ENCODE measurements at places on chromosomes 16 and 17. TPM values are rescaled to one million over a fixed set of nuclear protein-coding genes. Genes with fewer than 3 reads are reported as not detected.
A peak's percentile ranks its signal among the peaks of the same experiment; 100 is the strongest.

KRT39 gene
- total RNA-seq, result not detected

- H3K4me3 ChIP-seq, result no peak overlapping the region
- no peaks in the 10 kb centered on the region for H3K4me1 ChIP-seq
- no peak overlapping the region for H3K27ac ChIP-seq
- H3K27me3 ChIP-seq, result no peaks in the 10 kb centered on the region
- no peak for DNase-seq
These were observed 81.7 kb downstream of the GOSR1 start for GRCh38 chr17:30558686-30559545.

CD300C gene
- total RNA-seq, result 0.41 TPM

ABCA9 gene
- 0.03 TPM for total RNA-seq

GRCh38 chr17:52647411-52647810 is 488.9 kb upstream of the CA10 start:
- H3K4me1 ChIP-seq, result no peaks in the 10 kb centered on the region
- DNase-seq, result no peak
- H3K4me3 ChIP-seq, result no peak overlapping the region
- H3K27me3 ChIP-seq, result no peaks in the 10 kb centered on the region
- H3K27ac ChIP-seq, result no peak overlapping the region
- H3K36me3 ChIP-seq, result no peaks in the 10 kb centered on the region

DNA sequence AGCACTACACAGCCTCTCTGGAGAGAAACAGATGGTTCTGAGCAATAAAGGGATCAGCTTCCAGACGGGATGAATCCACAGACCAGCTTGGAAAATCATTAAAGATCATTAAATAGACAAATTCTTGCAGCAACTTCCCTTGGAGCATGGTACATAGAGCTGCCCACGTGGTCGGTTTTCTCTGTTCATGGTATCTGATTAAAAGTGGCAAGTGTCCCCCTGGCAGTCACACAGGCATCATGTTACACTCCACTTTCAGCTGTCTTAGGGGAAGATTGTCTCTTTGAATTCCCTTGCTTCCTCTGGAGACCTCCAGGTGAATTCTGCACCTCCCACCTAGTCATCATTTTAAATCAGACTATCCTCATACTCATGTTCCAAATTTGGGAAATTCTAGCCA is 92.2 kb upstream of the CACNG3 start:
- H3K27ac ChIP-seq, result no peak overlapping the region
- no peak for DNase-seq
- H3K4me3 ChIP-seq, result no peak overlapping the region
- H3K4me1 ChIP-seq, result no peaks in the 10 kb centered on the region

GRCh38 chr17:77349976-77350830 is 209.4 kb downstream of the SEC14L1 start:
- H3K36me3 ChIP-seq, result no peaks in the 10 kb centered on the region
- no peak for DNase-seq
- peaks cover 38% of the 10 kb centered on the region for H3K4me1 ChIP-seq
- H3K27me3 ChIP-seq, result no peaks in the 10 kb centered on the region
- no peak overlapping the region for H3K4me3 ChIP-seq

DNA sequence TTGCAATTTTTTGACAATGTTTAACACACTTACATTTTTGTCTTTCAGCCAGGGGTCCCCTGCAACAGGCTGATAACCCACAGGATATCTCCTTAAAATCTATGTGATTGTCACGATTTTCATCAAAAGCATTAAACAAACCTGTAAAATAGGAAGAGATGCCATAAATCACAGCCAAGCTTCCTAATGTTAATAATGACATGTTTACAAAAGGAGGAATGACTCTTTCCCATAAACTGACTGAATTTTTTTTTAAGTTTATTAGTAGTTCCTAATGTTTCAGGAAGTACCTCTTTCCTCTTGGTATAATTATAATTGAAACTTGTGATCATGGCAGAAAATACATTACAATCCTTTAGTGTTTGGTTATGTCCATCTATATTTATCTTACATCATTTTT is 119.6 kb downstream of the CA4 start:
- H3K27me3 ChIP-seq, result no peaks in the 10 kb centered on the region
- no peak overlapping the region for H3K27ac ChIP-seq
- peaks cover 19% of the 10 kb centered on the region for H3K36me3 ChIP-seq

- DNase-seq, result no peak
- H3K27me3 ChIP-seq, result no peaks in the 10 kb centered on the region
- no peaks in the 10 kb centered on the region for H3K36me3 ChIP-seq
- no peak overlapping the region for H3K4me3 ChIP-seq
- no peak overlapping the region for H3K27ac ChIP-seq
These were observed 920.3 kb upstream of the GOT2 start for GRCh38 chr16:59654455-59654854.

DNA sequence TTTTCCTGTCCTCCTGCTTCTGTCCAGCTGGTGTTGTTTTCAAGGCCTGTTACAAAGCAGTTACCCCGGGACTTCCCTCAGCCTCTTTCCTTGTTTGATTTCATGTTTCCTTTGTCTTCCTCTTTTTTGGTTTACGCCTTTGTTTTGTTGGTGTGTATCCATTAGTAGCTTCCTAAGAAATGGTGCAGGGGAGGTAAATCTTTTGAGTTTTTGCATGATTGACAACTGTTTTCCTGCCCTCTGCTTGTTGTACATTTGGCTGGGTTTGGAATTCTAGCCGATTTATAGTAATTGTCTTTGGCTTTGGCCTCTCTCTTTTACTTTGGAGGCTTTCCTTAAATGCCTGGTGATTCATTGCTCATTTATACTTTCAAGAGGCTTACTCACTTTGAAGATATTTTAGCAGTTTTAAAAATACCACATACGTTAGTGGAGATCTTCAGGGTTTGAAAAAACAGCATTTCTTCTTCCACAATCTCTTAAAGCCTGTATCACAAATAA is 32.8 kb downstream of the DNAH2 start:
- DNase-seq, result no peak
- H3K27me3 ChIP-seq, result peaks cover 4% of the 10 kb centered on the region
- no peaks in the 10 kb centered on the region for H3K36me3 ChIP-seq
- H3K27ac ChIP-seq, result no peak overlapping the region
- H3K4me1 ChIP-seq, result no peaks in the 10 kb centered on the region

RCVRN gene
- not detected for total RNA-seq

DNA sequence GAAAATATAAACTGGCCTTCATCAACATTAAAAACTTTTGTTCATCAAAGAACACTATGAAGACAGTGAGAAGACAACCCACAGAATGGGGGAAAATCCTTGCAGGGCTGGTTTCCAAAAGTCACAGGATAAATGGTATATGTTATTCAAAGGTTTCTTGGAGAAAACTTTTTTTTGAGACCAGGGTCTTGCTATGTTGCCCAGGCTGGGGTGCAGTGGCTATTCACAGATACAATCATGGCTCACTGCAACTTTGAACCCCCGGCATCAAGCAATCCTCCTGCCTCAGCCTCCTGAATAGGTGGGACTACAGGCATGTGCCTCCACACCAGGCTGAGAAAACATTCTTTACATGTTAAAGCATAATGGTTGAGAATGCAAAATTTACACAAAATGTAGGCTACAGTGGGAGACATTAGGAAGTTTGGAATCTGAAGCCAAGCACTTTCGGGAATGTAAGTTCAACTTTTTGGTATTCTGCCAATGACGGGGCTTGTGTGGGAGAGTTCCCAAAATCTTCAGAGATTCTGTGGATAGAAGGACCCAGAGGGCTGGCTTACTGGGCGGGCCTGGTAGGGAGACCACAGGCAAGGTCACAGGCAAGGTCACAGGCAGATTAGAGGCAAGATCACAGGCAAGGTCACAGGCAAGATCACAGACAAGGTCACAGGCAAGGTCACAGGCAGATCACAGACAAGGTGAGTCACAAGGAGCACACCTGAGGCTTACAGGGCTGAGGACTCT is 24.2 kb upstream of the ATP2A3 start:
- no peaks in the 10 kb centered on the region for H3K36me3 ChIP-seq
- peaks cover 6% of the 10 kb centered on the region for H3K4me1 ChIP-seq
- DNase-seq, result no peak
- no peak overlapping the region for H3K27ac ChIP-seq
- no peaks in the 10 kb centered on the region for H3K27me3 ChIP-seq

DNA sequence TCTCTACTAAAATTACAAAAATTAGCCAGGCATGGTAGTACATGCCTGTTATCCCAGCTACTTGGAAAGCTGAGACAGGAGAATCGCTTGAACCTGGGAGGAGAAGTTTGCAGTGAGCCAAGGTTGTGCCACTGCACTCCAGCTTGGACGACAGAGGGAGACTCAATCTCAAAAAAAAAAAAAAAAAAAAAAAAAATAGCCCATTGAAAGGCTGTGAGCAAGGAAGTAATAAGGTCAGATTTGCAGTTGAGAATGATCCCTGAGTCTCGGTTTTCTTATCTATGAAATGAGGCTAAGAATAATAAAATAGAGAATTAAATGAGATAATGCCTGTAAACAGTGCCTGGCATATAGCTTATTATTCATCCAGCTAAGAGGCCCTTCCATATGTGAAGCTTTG is 1.3 kb upstream of the PDK2 start:
- H3K27ac ChIP-seq, result no peak overlapping the region
- H3K4me3 ChIP-seq, result no peak overlapping the region
- no peaks in the 10 kb centered on the region for H3K27me3 ChIP-seq

UMOD gene
- total RNA-seq, result not detected

- no peak overlapping the region for H3K4me3 ChIP-seq
- H3K36me3 ChIP-seq, result no peaks in the 10 kb centered on the region
- H3K27me3 ChIP-seq, result peaks cover 21% of the 10 kb centered on the region
- no peak overlapping the region for H3K27ac ChIP-seq
- H3K4me1 ChIP-seq, result no peaks in the 10 kb centered on the region
- DNase-seq, result peak; percentile 13
These were observed 11.9 kb upstream of the COL1A1 start for GRCh38 chr17:50213026-50214022.

DNA sequence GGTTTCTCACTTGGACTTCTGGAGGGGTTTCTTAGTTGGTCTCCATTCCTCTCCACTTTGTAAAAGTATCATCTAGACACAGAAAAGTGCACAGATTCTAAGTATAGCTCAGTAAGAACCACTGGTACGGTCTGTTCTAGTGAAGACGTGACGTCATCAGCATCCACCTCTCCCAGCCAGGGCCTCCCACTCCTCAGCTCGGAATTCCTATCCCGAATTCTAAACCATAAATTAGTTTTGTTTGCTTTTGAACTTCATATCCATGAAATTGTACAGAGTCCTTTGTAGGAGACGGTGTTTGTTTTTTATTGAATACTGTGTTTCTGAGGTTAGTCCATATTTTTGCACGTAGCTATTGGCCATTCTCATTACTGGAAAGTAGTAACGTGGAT is 25.5 kb downstream of the FOXK2 start:
- H3K4me3 ChIP-seq, result no peak overlapping the region
- H3K4me1 ChIP-seq, result peaks cover 19% of the 10 kb centered on the region
- no peak for DNase-seq
- H3K27me3 ChIP-seq, result no peaks in the 10 kb centered on the region
- H3K36me3 ChIP-seq, result no peaks in the 10 kb centered on the region
- H3K27ac ChIP-seq, result no peak overlapping the region

MILR1 gene
- not detected for total RNA-seq

- no peak overlapping the region for H3K27ac ChIP-seq
- DNase-seq, result no peak
- H3K27me3 ChIP-seq, result no peaks in the 10 kb centered on the region
- H3K4me3 ChIP-seq, result no peak overlapping the region
- H3K36me3 ChIP-seq, result no peaks in the 10 kb centered on the region
These were observed 290.7 kb upstream of the AXIN2 start for GRCh38 chr17:65851965-65852736.

DNA sequence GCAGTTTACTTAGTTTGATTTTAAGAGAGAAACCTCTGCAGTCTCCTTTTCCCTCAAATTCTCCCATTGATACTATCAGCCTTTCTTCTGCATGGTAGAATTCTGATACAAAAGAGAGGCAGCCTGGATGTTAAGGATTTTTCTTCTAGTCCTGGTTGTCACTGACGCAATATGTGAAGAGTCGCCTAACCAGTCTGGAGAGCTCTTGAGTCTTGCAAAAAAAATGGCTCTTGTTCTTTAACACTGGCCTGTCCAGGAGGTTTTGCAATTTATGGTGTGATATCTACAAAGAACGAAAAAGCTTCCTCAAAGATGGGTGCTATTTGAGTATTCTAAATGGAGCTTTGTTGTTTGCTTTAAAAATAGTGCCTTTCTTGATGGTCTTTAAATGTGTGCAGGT is 28.9 kb downstream of the COX10 start:
- no peak for DNase-seq
- no peaks in the 10 kb centered on the region for H3K4me1 ChIP-seq
- no peaks in the 10 kb centered on the region for H3K27me3 ChIP-seq

DNA sequence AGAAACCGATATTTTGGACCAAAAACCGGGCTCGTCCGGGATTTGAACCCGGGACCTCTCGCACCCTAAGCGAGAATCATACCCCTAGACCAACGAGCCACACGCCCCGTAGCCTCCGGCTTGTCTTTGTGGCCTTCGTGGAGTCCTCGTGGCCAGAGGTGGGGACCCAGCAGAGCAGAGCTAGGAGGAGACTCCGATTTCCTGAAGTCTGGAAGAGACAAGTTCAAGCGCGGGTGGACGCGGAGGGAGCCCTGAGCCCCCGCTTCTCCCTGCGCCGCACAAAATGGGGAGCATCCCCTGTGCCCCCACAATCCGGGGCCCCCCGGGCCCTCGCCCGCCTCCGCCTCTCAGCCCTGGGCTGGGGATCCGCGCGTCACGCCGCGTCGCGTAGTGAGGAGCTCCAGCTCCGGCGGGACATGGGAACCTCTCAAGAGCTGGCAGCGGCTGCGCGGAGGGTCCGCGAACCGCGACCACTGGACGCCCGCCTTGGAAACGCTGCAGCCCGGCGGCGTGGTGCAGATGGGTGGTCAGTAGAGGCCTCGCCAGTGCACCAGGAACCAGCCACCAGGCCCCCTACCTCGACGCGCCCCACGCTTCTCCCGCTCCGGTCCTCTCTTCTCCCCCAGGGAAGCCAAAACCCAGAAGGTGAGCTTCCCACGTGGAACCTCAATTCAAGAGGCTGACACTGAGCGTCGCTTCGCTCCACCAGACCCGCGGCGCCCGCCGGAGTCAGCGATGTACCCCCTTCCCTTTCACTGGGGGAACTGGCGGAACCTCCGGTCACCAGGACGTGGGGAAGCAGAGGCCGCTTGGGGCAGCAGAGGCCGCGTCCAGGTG is 5.2 kb upstream of the OR1F1 start:
- no peaks in the 10 kb centered on the region for H3K36me3 ChIP-seq
- peak; percentile 47 for DNase-seq
- H3K4me3 ChIP-seq, result peak overlapping the region; percentile 48
- peaks cover 72% of the 10 kb centered on the region for H3K27me3 ChIP-seq

DNA sequence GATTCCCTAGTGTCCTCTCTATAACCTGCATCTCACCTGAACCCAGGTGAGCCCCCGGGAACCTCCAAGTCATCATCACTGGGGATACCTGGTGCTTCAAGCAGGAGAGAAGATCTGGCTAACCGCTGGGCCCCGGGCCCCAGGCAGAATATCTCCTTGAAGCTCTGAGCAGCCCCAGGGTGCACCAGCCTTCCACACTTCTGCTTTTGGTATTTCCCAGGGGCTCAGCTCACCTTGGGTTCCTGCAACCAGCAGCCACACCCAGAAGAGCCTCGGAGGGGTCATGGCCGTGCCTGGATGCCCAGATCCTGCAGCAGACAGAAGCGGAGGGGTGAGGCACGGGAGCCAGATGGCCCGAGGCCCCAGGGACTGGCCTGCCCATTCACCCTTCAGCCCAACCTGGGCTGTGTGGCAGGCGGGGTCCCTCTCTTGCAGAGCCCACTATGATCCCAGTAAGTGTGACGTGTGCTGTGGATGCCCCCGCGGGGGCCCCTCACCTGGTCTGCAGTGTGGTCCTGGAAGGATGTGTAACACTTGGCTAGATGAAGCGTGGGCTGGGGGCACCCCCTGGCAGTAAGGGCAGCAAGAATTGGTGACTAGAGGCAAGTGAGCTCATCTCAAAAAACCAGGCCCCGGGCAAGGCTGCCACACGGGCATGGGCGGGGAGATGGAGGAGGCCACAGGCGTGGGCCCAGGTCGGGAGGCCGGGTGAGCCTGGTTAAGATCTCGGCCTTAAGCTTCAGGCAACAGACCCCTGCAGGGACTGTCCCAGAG is 2.6 kb downstream of the LGALS3BP start:
- H3K4me1 ChIP-seq, result peaks cover 51% of the 10 kb centered on the region
- no peak overlapping the region for H3K27ac ChIP-seq
- DNase-seq, result no peak
- no peak overlapping the region for H3K4me3 ChIP-seq
- peaks cover 15% of the 10 kb centered on the region for H3K36me3 ChIP-seq
